ENCODE measurements at places on chromosomes 1 and 21.

- DNase-seq: no peak
Observed at GRCh38 chr1:94235189-94236012, 2.0 kb downstream of the ARHGAP29 start.

- DNase-seq: no peak
Observed at GRCh38 chr1:160399544-160400222, 681 bp upstream of the VANGL2 start.

DNA sequence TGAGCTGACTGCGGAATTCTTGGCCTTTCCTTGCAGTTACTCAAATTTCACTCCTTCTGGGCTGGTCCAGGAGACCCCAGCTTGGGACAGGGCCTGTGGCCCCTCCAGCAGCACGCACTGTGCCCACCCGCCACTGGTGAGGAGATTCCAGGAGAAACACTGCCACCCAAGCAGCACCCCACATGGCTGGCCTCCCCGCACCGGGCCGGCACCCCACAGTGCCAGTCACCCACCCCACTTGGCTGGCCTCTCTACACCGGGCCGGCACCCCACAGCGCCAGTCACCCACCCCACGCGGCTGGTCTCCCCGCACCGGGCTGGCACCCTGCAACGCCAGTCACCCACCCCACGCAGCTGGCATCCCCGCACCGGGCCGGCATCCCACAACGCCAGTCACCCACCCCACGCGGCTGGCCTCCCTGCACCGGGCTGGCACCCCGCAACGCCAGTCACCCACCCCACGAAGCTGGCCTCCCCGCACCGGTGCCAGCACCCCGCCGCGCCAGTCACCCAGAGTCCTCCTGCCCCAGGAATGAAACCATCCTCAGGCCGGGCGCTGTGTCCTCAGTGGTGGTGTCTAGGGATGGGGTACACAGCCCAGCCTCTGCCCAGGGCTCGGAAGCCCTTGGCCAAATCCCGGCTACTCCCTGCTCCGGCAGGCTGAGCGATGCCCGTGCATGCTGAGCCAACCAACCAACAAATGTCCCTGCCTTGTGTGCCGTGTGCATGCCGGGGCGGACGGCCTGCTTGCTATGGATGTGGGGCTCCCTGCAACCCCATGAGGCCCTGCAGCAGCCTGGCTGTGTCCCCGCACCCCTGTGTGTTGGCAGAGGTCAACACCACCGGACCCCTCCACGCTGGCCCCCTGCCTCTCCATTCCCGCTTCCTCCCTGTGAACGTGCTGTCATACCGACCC lies 38.6 kb upstream of the TSPEAR start:
- no peak for DNase-seq

DNA sequence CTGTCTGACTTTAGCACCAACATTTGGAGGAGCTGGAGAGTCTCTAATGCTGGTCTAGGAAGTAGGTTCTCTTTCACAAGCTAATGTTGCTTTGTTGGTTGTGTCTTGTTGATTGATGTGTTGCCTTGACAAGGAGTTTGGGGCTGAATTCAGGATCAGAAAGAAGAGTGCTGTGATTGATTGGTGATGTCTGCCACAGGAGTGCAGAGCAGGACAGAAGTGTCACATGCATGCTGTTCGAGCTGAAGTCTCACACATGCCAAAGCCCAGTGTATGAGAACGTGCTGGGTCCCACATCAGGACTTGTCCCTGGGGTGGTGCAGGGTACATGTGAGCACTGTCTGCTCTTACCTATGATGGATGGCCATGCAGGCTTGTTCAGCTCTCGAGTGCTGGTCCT lies 694.4 kb downstream of the MATN1 start:
- DNase-seq: no peak

GRCh38 chr1:41481109-41481775 lies 3.2 kb downstream of the EDN2 start:
- DNase-seq: no peak

DNA sequence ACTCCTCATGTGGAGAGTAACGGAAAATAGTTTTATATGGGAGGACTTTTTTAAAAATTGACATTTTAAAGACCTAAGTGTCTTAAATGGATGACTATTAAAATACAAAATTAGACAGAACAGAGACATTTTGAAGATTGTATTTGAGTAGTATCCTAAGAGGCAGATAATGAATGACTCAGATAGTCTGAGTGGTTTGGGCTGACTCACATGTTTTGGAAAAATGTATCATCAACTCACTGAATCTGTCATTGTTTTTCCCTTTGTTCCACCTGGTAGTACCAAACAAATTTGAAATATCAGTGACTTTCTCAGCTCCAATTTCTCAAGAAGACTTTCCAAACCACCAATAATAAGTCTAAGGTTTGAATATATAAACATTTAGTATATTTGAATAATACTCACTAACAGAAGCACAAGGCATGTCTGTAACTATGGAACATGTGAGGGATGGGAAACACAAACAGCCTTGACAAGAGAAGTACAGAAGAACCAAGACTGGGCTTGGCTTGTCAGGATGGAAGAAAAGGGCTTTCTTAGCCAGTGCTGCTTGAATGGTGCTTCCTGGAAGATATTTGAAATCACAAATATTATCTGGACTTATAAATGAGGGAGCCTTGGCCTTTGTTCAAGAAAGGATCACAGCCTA lies 90.6 kb downstream of the SGIP1 start:
- DNase-seq: no peak

Measured in CD4-positive, alpha-beta memory T cell (primary cell).